ENCODE measurements at places on chromosomes 12 and 14.

DNA sequence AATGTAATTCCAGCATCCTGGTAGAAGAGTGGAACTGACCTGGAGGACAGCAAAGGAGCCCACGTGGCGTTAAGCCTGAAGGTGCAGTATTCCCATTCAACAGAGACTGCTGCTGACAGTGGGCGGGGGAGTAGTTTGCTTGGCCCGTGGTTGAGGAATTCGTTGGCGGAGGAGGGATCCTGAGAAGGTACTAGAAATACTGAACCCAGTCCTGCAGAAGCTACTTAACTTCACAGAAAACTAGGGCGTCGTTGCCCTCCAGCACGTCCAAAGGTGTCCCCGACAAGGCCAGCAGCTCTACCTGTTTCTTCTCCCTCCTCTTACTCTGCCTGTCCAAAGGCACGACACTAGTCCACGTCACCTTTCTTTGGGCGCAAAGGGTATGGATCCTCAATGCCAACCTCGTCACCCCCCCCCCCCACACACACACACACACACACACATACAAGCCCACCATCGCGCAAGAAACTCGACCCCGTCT, 303 bp downstream of the PUS7L start:
- peak; percentile 79 for DNase-seq

DNA sequence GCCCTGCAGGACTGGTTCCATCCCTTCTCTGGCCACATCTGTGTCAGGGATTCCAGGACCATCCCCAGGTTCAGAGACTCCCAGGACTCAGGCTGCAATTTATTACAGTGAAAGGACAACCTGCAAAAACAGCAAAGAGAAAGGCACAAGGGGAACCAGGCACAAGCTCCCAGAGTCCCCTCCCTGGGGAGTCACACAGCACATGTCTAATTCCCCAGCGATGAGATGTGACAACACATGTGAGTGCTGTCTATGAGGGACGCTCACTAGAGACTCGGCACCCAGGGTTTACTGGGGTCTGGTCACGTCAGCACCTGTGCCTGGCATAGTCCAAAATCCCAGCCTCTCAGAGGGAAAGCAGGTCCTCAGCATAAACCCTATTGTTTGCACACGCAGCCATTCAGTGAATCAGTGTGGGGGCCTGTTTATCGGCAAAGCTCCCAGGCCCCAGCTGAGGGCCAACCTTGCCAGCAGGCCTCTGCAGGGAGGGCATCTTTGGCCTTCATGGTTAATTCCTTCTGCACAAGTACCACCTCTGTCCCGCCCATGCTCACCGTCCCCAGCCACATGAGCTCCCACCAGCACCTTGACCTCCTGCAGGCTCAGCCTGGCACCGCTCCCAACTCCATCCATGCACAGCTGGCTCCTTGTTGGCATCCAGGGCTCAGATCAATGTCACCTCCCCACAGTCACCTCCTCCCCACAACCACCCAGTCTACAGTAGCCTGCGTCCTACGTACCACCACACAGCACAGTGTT, 198.9 kb upstream of the SFSWAP start:
- no peak for DNase-seq

DNA sequence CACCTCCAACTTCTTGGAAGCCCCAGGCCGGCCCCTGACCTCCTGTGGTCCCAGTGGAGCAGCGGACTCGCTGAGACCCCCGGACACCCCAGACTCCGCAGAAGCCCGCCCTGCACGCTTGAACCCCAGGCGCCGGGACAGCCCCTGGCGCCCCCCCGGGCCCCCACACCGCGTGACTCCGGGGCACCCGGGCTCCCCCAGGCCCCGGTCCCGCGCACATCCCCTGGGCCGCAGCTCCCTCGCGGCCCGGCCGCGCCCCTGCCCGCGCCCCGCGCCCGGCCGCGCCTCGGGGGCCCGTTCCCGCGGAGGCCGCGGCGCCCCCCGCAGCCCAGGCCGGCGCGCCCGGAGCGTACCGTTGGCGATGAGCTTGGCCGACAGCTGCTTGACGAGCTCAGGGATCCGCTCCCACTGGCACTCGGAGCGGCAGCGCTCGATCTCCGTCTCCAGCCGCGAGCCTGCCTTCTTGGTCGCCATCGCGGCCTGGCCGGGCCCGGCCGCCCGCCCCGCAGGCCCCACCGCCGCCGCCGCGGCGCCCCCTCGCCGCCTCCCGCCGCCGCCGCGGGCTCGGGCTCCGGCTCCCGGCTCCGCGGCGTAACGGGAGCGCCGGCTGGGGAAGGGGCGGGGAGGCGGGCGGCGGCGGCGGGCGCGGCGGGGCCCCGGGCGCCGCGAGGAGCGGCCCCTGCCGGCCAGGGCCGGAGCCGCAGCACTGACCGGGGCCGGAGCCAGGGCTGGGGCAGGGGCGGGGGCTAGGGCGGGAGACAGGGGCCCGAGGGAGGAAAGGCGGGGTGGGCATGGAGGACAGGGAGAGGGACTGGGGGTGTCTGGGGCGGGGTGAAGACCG, at the start of gene TTC7B:
Gene TTC7B (minus strand): TSS at position 609 of the 841 bp plus-strand sequence. CDS start 135 bp downstream, at position 474.
- DNase-seq = peak; percentile 27

DNA sequence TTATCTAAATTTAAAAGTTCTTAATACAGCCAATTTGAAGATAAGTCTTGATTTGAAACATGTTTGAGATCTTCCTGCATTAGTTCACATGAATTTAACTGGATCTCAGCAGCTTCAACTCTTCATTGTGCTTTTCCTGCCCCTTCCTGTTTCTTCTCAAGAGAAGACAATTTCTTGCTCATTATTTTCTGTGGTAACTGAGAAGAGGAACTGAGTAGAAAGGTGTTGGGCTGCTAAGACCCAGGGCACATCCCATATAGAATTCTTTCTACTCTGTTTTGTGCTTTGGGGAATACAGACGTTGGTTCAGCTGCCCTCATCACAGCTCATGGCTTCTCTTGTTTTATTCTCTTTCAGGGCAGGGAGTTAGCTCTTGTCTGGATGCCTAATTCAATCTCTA, 110.2 kb downstream of the SNAPC1 start:
- DNase-seq = no peak

GRCh38 chr12:108146035-108146893, 17.2 kb downstream of the WSCD2 start:
- DNase-seq = no peak

- DNase-seq = no peak
Measured at GRCh38 chr12:103102225-103102744, 144.8 kb downstream of the ASCL1 start.

- no peak for DNase-seq
Measured at GRCh38 chr14:77242752-77243151, 28.3 kb downstream of the NGB start.

- no peak for DNase-seq
Measured at GRCh38 chr12:131195796-131196195, 242.1 kb downstream of the ADGRD1 start.

- DNase-seq = no peak
Measured at GRCh38 chr12:116642106-116642505, 82.9 kb downstream of the MAP1LC3B2 start.

DNA sequence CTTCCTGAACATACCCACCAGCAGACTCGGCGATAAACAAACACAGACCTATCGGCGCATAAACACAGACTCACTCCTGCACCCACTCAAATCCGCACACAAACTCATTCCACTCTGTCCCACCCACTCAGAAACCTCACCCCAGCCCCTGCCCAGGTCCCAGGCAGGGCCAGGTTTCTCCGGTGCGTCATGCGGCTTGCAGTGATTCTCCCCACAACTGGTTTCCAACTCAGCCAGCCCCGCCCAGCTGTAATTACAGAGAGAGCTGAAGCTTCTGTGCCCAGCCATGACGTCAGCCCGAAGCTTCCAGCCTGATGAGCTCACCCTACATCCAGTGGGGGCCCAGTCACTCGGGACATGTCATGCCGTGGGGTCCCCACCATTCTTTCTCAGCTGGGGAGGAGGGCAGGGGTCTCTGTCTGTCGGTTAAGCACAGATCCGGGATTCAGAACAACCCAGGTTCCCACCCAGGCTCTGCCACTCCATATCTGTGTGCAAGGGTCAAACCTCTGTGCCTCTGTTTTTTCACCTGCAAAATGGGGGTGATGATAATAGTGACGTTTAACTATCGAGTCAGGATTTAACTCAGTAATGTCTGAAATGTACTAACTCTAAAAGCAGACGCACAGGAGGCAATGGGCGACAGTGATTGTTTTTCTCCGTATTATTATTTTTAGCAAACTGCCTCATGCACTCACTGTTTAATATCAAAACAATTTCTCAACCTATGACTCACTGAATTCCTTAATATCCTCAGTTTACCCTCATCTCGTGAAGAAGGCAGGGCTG, 2.3 kb upstream of the HSPB8 start:
- DNase-seq = peak; percentile 39

DNA sequence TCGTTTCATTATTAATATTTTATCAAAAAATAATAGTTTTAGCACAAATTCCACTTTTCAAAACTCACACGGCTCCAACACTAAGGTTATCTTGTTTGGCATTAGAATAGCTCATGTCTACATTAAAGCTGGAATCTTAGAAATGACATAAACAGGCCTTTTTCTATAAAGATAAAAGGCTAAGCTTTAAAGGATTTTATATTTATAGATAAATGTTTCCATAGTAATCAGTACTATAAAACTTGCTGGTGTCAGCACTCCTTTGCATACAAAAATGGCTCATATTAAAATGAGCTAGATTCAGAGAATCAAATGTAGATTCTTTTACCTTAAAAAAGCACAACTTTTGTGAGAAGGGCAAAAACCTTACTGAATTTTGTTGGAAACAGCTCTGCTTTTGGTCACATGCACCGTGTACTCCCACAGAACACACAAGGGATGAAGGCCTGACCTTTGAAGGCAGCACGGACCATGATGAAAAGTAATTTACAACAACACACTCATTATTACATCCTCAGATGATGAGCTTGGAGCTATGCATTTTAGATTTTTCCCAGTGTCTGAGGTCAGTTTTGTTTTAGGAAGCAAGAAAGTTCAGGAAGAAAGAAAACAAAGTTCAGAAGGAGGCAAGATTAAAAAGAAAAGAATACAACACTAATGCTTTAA, 202.8 kb downstream of the BCAT1 start:
- DNase-seq = no peak

GRCh38 chr12:120959111-120959878, 19.0 kb upstream of the HNF1A start:
- no peak for DNase-seq

GRCh38 chr14:56340932-56341331, 222.7 kb downstream of the PELI2 start:
- no peak for DNase-seq

DNA sequence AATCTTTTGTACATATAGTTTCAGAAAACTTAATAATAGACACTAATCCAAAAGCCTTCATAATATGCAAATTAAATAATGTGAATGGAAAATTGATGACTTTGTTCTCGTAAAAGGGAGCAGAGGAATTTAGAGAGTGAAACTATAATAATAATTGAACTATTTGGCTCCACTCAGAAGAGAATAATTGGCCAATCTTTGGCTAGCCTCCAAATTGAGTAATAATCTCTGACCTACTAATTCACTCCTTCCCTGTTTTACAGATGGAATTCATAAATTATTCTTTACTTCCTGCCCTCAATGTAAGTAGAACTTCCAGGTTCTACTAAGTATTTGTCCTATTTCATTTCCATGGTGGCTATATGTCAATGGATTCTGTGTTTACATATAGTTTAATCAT, 15.8 kb downstream of the TRIM9 start:
- no peak for DNase-seq

DNA sequence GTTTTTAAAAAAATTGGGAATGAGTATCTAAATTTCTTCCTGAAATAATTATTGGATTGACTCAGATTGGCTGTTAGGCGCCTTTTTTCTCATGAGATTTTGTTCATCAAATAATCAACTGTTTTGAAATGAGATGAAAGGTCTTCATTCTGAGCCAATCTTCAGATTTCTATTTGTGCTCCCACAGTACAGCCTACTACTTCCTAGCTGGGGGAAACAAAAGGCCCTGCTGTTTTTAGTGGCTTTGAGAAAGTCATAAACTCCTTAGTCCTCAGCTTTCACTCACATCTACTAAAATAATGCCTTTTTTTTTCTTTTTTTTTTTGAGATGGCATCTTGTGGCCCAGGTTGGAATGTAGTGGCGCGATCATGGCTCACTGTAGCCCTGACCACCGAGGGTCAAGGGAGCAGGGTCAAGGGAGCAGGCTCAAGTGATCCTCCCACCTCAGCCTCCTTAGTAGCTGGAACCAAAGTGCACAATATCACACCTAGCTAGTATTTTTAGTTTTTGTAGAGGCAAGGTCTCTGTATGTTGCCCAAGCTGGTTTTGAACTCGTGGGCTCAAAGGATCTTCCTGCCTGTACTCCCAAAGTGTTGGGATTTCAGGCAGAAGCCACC, 15.2 kb downstream of the NACA start:
- no peak for DNase-seq

DNA sequence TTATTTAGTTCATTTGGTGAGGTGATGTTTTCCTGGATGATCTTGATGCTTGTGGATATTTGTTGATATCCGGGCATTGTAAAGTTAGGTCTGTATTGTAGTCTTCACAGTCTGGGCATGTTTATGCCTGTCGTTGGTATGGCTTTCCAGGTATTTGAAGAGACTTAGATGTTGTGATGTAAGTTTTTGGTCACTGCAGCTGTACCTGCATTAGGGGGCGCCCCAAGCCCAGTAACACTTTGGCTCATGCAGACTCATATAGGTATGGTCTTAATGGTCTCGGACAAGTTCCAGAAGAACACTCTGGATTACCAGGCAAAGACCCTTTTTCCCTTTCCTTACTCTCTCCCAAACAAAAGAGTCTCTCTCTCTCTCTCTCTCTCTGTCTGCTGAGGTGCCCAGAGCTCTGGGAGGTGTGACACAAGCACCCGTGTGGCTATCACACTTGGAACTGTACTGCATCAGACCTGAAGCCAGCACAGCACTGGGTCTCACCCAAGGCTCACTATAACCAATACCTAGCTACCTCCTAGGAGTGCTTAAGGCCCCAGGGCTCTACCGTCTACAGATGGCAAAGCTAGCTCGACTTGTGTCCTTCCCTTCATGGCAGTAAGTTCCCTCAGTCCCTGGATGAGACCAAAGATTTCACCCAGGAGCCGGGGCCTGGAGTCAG, 425.8 kb upstream of the ATXN7L3B start:
- DNase-seq = peak; percentile 2

- no peak for DNase-seq
Measured at GRCh38 chr12:113639474-113639873, 167.8 kb upstream of the LHX5 start.

GRCh38 chr12:109169262-109169661, 52.9 kb downstream of the ACACB start:
- DNase-seq = no peak

DNA sequence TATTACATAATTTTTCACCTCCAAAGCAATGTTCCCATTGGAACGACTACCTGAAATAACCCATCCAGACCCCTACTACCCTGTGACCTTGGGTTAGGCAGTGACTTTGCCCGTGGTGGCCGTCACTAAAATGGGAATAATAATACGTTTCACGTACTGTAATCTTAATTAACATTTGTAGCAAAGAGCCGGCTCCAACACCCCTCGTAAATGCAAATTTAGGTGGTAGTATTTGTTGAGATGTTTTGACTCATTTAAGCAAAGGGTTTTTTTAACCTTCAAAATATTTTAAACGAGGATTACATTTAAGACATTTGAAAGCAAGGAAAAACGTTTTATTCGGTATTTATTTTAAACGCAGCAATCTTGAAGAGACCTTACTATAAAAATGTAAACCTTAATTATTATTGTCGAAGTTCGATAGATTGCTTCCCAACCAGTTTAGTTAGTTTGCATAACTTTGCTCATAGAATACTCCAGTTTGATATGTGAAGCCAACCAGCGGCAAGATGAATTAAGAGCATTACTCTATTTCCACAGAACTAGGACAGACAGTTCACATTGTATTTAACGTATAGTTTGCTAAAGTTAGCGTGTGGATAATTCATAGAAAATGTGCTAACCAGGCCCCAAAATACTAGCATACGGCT, 1.4 kb upstream of the ARID2 start:
- DNase-seq = peak; percentile 86

Measured in NCI-H1930 (cell line).